ENCODE measurements at places on chromosomes 4 and X.

GRCh38 chrX:10482261-10482660, 138.1 kb downstream of the MID1 start:
- DNase-seq: no peak

DNA sequence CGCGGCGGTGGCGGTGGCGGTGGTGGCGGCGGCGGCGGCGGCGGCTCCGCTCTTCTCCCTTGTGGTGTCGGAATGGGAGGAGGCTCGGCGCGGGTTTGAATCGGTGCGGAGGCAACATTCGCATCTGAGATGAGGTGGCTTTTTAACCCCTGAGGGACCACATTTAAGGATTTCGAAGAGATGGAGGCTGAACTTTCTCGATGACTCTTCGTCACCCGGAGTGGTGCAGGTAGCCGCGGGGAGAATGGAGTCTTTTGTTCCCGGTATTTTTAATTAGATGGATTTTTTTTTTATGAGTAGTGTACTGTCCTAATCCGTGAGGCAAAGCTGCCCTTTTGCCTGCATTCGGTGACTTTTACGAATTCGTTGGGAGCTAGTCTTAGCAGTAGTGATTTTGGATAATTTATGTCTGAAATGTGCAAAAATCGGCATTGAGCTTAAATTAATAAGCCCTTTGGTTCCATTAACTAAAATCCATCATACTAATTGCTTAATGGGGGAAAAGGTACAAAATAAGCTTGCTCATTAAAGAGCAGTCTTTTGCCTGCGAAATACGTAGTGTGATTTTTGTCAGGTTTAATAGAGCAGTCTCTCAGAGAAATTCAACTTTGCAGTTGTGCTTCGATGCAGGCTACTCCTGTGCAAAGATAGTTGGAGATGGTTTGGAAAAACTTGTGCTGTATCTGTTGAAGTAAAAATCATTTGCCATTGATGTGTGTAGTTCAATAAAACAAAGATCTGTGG, 206.2 kb downstream of the TENM3 start:
- DNase-seq: peak; percentile 70

DNA sequence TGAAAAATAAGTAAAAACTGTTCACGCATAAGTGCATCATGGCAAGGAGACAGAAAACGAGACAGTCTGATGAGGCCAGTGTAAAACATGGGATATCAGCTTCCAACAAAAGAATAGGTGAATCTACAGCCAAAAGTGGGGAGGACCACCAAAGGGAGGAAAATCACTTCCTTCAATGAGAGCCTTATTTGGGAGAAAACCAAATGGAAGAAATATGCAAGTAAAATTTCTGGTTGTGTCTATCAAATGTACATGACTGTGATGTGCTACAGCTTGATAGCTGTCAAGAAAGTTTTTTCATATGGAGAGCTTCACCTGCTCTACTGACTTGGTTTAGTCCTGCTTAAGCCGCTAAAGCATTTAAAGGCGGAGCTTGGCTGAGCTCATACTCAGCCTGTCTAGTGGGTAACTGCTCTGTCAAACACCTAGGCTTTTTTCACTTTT, 66.2 kb downstream of the MAGEA1 start:
- no peak for DNase-seq

GRCh38 chrX:100593581-100593980, 8.8 kb downstream of the TNMD start:
- DNase-seq: no peak

DNA sequence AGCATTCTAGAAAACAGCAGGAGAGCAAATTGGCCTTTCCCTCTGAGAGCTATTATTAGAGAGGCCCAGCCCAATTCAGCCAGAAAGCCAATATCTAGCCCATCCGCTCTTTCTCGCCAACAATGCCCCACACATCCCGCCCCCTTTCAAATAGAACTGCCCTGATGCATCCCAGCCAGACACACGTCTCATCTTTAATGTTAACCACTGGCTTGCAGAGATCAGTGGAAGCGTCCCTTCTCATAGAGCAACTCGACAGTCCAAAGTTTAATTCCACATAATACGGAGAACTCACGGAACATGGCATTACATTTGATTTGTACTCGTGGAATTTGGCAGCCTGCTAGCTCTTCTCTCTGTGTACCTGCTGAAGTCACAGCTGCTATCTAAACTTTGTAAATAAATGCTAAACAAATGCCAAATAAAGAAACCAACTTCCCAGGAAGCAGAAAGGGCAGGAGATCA, 304.4 kb downstream of the DHX15 start:
- no peak for DNase-seq

DNA sequence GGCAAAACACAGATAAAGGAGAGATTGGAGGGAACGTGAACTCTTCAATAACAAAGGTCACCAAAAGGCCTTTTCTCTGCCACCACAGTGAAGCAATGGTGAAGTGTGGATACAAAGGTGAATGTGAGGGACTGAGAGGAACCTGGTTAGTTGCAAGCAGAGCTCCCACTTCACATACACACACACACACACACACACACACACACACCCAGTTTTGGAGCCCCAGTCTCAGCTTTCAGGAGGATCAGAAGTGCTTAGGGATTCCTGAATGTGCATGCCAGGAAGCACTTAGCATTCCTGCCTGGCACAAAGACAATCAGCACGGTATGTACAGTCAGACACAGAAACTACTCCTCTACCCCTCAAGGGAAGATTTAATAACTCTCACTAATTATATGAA, 71.5 kb downstream of the ARHGEF9 start:
- DNase-seq: no peak

DNA sequence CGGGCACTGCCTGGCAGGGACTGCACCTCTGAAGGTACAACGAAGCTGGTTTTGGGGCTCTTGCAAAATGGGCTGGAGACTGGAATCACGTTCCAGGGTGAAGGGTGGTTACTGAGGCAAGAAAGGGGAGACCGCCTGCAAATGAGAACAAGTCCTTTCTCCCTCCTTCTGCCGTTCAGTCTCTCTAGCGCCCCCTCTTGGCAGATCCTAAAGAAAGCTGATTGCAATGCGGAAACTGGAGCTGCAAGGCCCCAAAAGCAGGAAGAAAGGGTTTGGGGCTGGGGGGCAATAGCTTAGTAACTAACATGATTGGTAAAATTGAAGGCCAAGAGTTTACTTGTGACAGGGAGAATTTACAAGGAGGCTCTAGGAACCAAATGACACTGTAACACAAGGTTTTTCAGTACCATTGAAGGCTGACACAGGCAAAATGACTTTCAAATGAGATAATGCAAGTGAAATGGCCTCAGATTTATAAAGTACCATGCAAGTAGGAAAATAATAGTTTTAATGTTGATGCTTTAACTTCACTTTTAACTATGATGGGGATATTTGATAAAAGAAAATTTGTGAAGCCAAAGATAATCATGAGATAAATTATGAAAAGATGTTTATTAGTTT, 222.7 kb upstream of the HAND2 start:
- no peak for DNase-seq

DNA sequence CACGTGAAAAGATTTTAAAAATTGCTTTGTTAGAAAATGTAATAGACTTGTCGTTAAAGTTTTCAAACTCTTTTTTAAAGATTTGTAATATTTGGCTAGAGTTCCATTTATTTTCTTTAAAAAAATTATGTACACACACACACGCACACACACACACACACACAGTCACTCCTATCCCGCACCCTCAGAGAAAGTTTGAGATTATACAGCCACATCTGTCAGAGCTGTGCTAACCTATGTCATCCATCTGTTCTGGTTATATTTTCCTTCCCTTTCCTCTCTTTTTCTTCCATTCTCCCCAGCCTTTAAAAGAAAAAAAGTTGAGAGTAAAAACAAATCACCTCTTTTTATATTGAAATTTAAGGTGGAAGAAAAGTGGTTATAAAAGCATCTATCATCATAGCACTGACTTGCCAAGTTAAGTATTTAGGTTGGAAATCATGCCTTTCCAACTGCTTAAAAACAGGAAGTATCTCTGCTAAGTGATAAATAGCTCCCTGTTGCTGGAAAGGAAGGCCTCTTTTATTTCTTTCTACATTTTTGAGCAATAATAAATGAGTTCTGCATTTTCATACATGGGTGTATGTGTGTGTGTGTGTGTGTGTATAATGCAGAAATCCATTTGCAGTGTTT, 163.3 kb upstream of the SPRY1 start:
- DNase-seq: no peak

DNA sequence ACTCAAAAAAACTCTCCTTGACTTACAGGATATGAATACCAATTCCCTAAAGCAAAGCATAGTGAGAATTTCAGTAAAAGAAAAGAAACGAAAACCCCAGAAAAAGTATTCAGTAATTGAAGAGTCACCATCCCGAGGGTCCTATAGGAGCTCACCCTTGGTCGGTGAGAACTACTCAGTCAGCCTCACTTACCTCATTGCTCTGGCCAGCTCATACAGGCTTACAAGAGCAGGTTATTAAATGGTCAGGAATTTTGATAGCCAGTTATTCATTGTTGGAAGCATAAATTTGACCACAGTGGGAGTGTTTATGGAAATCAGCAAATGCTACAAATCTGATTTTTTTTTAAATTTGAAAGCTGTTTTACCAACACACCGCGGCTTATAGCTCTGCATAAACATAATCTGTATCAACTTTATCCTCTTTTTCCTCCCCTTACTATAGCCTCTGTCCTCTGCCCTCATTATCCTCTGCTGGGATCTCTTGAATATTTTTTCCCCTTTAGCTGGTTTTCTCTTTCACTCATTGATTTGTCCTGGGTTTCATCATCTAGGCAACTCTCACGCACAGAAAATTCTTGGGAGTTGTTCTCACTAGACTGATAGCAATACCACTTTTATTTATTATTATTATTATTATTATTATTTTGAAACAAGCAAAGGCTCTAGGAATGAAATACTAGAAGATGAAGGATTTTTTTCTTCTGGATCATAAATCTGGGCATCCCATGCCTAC, 11.0 kb upstream of the CXCL2 start:
- DNase-seq: no peak

GRCh38 chr4:98706200-98706813, 47.9 kb upstream of the TSPAN5 start:
- no peak for DNase-seq
